ENCODE measurements at places on chromosomes 13 and 19.

DNA sequence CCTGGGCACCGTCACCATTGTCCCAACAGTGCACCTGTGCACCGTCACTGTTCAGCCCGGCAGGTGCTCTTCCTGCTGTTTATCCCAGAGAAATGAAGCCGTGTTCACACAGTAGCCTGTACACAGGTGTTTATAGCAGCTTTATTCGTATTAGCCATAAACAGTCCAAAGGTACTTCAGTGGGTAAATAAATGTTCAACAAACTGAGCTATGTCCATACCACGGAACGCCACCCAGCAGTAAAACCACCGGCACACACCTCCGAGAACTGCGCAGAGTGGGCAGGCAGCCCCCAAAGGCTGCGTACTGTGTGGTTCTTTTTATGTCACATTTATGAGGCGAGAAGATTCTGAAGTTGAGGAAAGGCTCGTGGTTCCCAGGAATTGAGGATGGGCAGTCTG lies 44.9 kb upstream of the DCUN1D2 start:
- DNase-seq: no peak

DNA sequence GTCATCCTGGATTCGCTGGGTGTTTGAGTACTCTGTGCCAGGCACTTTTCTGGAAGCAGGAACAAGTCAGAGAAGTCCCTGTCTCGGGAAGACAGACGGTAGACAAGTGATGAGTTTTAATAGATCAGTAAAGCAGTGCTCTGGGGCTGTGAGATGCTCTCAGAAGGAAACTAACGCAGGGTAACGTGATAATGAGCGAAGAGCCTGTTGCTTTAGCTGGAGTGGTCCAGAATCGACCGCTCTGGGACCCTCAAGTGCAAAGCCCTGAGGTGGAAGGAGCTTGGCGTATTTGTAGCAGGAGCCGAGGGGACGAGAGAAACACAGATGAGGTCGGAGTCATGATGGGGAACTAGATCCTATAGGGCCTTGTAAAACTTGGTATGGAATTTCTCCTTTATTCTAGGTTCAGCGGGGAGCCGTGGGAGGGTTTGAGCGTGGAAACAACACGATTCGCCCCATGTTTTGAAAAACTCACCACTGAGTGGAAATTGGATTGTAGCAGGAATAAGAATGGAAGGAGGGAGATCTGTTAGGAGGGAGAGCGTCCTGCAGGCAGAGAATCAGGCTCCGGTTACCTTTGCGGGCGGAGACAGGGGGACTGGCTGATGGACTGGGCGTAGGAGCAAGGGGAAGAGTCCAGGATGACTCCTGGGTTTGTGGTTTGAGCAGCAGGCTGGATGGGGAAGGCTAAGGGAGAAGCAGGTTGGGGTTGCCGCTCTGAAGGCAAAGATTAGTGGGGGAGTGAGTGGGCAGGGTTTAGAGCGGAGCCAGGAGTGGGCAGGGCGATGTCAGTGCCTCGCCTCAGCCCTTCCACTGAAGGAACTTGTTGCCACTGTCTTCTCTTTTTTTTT lies 763 bp downstream of the POLD1 start:
- no peak for DNase-seq

DNA sequence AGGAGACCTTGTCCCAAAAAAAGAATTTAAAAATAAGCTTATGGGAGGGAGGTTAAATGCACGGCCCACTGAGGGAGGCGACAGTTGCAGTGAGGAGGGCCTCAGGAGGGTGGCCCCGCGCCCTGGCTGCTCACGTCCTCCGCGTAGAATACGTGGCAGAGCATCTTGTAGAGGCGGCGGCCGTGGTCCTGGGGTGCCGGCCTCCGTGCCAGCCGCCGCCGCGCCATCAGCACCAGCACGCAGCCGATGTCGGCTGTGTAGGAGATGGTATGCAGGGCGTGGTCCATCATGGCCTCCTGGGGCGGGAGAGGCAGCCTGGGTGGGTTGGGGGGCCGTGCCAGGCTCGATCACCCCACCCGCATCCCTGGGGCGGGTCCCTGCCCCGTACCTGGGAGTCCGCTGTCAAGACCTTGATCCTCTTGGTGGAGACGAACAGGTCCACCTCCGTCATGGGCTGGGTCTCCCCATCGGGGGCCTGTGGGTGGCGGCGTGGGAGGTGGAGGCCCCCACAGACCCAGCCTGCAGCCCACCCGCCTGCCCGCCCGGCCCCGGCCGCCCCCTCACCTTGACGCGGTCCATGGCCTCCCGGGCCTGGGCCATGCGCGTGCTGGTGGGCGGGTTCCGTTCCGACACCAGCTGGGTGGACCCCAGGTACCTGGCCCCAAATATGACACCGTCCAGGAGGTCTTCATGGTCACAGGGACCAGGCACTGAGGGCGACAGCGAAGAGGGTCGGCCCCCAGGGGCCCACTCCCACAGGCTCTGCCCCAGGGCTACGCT lies 7.7 kb downstream of the APBA3 start:
- no peak for DNase-seq

GRCh38 chr13:45113233-45114224 lies 6.8 kb upstream of the GTF2F2 start:
- no peak for DNase-seq

GRCh38 chr13:94209117-94209516 lies 270.4 kb downstream of the DCT start:
- DNase-seq: no peak

DNA sequence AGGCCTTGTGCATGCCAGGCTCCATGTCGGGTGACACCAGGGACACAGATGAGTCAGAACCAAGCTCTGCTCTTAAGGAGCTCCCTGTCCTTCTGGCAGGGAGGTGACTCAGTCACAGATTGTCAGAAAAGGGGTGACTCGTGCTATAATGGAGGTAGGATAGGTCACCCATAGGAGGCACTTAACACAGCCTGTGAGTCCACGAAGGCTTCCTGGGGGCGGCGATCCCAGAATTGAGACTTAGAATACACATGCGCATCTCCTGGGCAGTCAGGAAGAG lies 19.6 kb downstream of the FUZ start:
- no peak for DNase-seq

Measured in endothelial cell (in vitro differentiated cells).